ENCODE measurements at places on chromosomes 4 and X.

DNA sequence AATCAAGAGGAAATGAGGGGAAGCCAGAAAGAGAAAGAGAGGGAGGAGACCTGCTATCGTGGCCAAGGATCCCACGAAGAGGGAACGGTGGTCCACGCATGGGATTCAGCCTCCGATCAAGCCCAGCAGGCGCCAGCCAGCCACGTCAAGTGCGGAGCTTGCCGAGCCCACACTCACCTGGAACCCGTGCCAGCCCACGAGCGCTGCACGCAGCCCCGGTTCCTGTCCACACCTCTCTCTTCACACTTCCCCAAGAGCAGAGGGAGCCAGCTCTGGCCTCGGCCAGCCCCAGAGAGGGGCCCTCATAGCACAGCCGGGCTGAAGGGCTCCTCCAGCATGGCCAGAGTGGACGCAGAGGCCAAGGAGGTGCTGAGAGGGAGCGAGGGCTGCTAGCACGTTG is 795.1 kb upstream of the GRIA3 start:
- DNase-seq: no peak

DNA sequence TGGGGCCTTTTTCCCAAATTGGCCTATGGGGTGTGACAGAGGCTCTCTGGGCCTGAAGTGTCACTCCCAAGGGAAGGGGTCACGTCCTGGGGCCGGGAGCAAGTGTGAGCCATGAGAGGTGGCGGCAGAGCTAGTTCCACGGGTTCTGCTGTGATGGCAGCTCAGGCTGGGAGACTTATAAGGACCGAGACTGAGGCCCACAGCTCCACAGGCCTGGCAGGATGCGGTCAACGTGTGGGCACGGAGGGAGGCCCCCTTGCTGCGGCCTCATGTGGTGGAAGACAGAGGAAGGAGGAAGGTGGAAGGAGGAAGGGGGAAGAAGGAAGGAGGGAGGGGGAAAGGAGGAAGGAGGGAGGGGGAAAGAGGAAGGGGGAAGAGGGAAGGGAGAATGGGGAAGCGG is 7.2 kb upstream of the CPLX1 start:
- DNase-seq: no peak

DNA sequence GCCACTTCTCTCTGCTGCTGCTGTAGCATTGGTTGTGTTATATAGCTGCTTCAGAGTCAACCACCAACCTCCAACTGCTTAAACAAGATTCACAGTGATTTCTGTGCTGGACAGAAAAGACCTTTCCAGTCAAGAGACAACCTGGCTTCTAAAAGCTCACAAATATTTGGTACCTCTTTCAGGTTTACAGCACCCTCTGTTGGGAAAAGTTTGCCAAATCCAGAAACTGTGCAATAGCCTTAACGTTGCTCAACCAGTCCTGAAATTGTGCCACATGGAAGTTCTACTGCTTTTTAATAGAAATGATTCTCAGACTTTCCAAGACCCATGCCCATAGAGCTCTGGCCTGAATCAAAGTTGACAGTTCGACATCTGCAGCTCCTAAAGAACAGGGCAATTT is 842.1 kb upstream of the HTR2C start:
- no peak for DNase-seq

- DNase-seq: no peak
Observed at GRCh38 chrX:147377728-147378127, 534.0 kb upstream of the FMR1 start.

- peak; percentile 4 for DNase-seq
Observed at GRCh38 chrX:7088968-7089615, 58.4 kb upstream of the STS start.

GRCh38 chr4:185735866-185736400 is 76.1 kb downstream of the SORBS2 start:
- DNase-seq: no peak

DNA sequence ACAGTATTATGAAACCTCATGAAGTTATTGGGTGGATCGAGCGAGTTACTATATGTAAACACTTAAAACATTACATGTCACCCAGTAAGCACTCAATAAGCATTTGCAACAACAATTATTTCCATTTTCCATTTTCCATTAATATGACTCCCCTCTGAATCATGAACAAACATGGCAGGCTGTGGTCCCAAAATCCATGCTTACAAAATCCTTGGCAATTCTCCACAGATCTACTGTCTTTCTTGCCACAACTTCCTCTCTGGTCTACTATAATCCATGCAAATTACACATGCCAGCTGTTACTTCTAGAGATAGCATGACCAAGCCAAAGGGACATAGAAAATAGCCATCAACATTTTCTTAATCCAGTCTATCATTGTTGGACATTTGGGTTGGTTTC is 22.0 kb downstream of the ASB11 start:
- no peak for DNase-seq

DNA sequence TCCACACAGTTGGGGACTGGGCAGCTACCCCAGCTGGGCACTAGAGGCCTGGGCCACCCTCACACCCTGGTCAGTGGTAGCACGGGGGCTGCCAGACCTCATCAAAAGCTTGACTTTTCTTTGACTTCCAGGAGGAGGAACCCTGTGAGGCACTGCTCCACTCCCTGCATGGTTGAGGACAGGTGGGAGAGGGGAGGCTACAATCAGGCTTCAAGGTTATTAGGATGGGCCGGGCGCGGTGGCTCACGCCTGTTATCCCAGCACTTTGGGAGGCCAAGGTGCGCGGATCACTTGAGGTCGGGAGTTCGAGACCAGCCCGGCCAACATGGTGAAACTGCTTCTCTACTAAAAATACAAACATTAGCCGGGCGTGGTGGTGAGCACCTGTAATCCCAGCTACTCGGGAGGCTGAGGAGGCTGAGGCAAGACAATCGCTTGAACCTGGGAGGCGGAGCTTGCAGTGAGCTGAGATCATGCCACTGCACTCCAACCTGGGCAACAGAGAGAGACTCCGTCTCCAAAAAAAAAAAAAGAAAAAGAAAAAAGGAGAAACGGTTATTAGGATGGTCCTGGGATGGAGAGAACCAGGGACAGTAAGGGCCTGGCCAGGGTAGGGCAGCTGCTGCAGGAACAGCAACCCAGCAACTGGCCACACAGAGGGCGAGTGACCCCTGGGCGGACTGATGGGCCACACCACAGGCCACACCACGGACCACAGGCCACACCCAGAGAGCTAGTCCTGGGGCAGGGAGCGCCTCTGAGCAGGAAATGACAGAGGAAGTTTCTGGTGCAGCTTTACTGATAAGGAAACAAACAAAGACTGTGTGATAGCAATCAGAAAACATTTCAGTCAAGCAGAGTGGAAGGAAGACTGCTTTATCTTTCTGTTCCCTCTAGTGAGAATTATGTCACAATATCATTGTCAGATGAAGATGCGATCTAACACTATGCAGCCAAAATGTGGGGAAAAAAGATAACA is 20.5 kb upstream of the OPN1LW start:
- DNase-seq: peak; percentile 8

DNA sequence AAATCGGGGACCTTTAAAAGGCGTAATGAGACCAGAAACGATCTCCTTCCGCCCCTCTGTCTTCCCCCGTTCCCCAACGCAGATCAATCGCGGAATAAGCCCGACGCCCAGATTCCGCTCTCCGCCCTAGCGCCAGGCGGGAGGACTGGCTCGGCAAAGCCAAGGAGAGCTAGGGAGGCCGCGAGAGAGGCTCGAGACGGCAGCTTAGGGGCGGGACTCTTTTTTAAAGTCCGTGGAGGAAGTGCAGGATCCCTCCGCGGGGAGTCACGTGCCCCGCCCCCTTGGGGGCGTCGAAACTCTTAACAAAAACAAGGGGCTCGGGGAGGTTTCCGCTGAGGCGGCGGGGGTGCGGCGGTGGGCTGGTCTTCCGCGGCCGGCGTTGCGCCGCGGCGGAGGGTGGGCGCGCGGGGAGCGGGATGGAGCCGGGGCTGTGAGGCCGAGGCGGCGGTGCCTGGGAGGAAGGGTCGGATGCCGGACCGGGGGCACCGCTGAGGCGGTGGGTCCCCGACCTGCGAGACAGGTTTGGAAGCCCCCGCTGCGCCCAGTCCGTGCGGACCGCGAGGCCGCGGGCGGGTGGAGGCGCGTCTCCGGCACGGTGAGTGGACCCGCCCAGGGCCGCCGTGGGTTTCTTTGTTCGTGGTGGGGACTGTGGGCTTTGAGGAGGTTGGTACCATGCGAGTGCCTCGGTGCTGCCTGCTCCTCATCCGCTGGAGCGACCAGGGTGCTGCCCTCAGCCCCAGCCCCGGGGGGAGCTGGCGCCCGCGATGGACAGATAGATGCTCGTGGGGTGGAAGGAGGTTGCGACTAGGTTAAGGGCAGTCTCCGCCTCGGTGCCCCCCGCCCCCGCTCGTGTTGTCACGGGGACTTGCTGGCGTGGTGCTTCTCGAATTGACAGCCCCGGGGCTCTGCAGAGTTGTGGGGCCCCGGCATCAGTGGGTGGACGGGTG is at the start of gene CCNG2:
Gene CCNG2, plus strand, starts transcription at position 296 of the 947 bp plus-strand sequence. CDS start 1,326 bp downstream, outside the sequence.
- peak; percentile 56 for DNase-seq

DNA sequence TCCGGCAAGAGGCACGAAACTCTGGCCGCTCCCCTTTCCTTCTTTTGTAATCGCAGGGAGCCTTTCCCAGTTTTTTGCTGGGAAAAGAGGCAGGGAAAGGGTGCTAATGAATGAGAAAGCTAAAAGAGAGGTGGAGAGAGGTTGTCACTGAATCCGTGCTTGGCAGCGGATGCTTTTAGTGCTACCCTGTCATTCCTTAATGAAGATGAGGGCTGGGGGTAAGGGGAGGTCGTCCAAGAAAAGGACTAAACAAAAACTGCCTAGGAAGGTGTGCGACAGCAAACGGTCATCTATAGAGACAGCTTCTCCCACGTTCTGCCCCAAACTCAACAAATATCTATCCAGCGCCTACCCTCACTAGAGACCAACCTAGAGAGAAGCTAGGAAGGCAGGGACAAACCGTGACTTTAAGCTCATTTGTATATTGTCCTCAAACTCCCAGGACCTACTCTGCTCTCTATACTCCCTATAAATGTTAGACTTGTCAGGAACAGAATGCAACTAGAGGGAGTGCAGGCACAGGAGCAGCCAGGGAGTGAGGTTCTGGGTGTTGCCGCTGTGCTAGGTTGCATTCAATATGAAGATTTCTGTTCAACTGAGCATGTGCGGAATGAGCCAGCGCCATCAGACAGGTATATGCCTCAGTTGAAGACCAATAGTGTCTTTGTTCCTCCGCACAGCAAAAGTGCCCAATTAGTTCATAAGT is 777 bp upstream of the CASK start:
- DNase-seq: no peak

DNA sequence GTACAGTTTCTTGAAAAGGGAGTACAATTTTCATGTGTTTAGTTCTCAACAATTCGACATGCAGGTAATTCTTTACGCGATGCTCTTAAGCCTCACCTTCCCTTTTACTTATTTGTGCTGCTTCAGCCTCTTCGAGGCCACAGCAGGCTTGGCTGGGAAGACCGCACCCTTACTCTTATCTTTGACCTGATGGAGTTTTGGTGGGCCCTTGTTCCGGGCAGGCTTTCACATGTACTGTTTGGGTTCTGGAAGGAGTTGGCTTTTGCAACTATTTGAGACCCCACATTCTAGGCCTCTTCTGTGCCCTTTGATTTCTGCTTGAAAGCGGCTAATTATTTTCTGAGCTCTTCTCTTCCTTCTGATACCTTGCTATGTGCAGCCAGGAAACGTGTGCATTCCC is 60.2 kb downstream of the FAM193A start:
- DNase-seq: no peak

GRCh38 chrX:154855256-154855655 is 20.8 kb upstream of the SMIM9 start:
- no peak for DNase-seq

- no peak for DNase-seq
Observed at GRCh38 chrX:108126661-108127060, 35.1 kb downstream of the ATG4A start.

DNA sequence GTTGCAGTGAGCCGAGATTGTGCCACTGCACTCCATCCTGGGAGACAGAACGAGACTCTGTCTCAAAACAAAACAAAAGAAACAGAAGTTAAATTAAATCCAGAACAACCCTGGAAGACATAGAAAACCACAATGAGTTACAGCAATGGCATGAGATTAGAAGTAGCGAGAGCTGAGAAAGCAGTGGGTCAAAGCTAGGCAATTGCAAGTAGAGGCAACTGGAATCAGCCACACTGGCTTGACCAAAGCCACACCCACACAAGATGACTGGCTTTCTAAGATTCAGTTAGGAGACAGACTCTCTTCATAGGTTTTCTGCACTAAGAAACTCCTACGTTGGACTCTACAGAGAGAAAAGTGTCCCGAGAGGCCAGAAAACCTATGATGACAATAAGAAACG is 443.0 kb downstream of the GPM6A start:
- DNase-seq: no peak

DNA sequence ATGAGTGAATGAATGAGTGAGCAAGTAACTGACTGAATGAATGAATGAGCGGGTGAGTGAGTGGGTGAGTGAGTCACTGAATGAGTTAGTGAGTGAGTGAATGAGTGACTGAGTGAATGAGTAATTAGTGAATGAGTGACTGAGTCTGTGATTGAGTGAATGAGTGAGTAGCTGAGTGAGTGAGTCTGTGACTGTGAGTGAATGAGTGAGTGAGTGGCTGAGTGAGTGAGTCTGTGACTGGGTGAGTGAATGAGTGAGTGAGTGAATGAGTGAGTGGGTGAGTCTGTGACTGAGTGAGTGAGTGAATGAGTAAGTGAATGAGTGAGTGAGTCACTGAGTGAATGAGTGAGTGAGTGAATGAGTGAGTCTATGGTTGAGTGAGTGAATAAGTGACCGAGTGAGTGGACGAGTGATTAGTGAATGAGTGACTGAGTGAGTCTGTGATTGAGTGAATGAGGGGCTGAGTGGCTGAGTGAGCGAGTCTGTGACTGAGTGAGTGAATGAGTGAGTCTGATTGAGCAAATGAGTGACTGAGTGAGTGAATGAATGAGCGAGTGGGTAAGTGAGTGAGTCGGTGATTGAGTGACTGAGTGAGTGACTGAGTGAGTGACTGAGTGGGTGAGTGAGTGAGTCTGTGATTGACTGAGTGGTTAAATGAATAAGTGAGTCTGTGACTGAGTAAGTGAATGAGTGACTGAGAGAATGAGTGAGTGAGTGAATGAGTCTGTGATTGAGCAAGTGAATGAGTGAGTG is 223.0 kb upstream of the PSAPL1 start:
- no peak for DNase-seq

- DNase-seq: peak; percentile 57
Observed at GRCh38 chr4:26372525-26373172, 51.8 kb downstream of the RBPJ start.

GRCh38 chr4:26753617-26754016 is 107.0 kb upstream of the STIM2 start:
- no peak for DNase-seq
